ENCODE measurements at places on chromosomes 3 and 15.
A peak's percentile ranks its signal among the peaks of the same experiment; 100 is the strongest.

DNA sequence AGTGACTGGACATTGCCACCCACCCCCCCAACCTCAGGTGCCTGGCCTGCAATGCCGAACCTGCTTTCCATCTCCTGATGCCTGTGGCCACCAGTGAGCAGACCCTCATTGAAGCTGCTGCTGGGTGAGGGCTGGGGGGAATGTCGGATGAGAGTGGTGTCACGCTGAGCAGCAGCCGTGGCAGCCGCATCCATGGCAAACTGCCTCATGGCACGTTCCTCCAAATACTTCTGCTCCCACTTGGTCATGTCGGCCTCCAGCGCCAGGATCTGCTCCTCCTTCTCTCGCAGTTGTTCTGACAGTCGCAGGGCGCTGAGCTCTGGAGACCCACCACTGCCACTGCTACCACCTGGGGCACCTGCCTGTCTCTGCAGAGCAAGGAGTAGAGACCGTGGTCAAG is 14.2 kb downstream of the AMOTL2 start:
- DNase-seq, result no peak

- DNase-seq, result no peak
Observed at GRCh38 chr3:69032142-69032541, 18.7 kb upstream of the EOGT start.

DNA sequence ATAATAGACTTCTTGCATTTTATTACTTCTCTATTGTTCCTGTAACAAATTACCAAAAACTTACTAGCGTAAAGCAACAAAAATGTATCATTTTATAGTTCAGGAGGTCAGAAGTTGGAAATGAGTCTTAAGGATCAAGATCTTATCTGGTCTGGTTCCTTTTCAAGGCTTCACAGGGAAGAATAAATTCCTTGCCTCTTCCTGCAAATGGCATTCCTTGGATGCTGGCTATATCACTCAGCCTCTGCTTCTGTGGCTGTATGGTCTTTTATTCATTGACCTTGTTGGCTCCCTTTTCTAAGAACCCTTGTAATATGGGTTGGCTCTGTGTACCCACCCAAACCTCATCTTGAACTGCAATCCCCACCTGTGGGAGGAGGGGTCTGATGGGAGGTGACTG is 478.4 kb upstream of the THBS1 start:
- DNase-seq, result no peak

- DNase-seq, result no peak
Observed at GRCh38 chr3:78856164-78856563, 911.6 kb downstream of the ROBO1 start.

- no peak for DNase-seq
Observed at GRCh38 chr3:33597257-33597689, 120.8 kb downstream of the CLASP2 start.

GRCh38 chr3:139745831-139746230 is 68.1 kb upstream of the NMNAT3 start:
- DNase-seq, result no peak

DNA sequence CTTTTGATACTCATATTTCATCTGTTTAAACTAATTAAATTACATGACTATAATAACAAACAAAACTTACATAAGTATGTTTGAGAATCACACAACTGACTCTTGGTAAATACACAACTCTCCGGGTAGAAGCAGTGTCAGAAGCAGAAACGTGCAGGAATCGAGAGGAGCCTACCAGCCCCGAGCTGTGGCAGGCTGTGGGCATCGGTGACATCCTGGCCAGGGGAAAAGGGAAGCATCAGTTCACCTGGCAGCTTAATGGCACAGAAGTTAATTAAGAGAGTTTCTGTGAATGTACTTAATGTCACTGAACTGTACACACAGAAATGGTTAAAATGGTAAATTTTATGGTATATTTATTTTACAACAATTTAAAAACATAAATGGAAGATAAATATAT is 90.2 kb downstream of the CRTC3 start:
- DNase-seq, result no peak

GRCh38 chr3:129161860-129162271 is 1.0 kb upstream of the ISY1 start:
- no peak for DNase-seq

DNA sequence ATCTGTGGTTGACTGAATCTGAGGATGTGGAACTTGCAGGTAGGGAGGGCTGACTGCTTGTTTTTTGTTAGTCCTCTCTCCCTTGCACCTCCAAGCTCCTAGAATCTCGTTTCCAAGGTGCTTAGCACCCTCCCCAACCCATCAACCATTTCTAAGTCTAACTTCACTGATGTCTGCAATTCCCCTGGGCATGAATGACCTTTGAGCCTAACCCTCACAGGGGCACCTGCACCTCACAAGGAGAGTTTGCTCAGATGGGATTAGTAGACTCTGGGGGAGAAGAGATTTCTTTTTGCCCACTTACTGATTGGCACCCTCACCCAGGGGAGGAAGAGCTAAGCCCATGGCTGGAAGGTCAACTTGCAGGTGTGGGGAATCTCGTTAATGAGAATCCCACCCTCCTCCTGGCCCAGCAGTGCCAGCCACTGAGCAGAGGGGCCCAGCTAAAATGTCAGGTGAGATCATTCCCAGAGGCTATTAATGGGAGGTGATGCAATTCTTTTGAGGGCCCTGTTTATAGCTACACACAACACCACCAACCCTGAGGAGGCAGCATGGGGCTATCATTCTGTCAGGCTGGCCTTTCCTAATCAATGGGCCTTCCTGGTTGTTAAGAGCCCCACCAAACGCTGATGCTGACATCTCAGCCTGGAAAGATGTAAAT is 81.6 kb upstream of the HERC1 start:
- DNase-seq, result no peak

DNA sequence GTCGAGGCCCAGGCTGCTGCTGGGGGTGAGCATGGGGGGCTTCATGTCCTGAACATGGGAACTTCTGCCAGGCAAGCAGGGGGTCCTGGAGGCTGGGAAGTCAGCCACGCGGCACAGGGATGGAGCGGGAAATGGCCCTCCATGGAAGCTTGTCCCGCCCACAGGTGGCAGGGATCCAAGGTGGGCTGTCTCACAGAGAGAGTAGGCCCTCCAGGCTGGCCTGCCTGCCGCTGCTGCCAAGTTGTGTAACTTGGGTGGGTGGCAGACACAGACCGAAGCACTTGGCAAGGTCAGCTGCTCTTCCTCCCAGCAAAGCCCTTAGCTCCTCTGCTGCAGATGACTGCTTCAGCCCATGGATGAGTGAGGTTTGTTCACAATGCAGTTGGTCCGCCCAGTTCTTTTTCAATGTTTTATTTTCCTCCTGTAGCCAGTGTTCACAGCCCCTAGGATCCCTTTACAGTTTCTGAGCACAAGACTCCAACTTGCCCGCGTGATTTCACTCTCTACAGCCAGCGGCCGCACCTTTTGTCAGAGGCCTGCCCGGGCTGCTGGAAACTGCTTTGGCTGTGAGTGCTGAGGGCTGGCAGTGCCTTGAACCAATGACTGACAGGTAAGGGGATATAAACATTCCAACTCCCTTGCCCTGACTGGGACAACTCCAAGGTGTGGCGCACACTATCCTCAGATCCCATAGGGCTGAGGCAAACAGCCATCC is 26.7 kb downstream of the HCN4 start:
- no peak for DNase-seq

DNA sequence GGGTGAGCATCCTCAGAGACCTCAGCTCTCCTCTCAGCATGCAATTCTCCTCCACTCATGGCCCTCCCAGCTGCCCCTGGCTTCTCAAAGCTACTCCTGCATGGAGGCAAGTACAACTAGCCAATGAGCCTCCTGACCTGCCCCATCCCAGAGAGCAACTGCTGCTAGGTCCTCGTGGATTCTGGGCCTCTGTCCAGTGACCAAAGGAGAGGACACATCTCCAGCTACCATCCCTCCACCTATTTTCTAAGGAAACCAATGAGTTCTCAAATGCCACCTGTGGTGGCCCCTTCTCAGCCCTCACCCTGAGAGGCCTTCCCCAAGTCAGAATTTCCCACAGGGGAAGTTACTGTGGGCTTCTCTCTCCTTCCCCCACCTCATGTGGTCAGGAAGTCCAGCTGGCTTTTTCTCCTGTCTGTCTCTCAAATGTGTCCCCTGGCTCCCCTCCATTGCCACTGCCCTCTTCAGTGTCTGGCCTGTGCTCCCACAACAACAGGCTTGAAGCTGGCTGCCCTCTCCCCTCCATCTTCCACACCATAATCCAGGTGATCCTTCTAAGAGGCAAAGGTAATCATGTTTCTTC is 43.0 kb downstream of the LIPC start:
- DNase-seq, result no peak

DNA sequence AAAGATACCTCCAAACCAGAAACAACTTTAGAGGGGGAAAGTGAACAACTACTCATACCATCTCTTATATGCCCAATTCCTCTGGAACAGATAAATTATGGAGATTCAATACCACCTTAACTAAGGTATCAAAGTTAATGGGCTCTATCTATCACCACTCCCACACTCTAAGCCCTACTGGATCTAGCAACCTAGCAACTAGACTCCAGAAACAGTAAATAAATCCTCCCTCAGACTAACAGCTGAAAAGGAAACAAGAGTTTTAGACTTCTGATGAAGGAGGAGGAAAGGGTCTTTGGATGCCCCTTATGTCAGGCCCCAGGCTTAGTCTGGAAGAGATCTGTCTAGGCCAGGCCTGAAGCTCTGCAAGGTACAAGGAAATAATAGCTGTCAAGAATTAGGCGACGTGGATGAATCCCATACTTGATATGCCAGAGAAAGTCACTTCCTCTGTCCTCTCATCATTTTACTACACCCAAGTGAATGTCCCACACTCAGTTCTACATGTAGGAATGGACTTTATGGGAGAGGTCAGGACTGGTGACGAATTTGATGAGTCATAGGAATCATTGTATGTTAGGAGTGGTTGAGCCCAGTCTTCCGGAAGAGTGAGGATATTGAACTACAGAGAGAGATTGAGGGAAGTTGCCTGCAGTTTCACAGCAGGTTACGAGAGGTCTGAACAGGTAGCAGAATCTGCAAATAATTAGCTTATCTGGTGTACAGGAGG is 113.8 kb downstream of the AKAP13 start:
- DNase-seq, result peak; percentile 55

- DNase-seq, result no peak
Observed at GRCh38 chr15:81031203-81031602, 30.5 kb downstream of the TLNRD1 start.

- no peak for DNase-seq
Observed at GRCh38 chr3:66860771-66861170, 137.3 kb upstream of the KBTBD8 start.

DNA sequence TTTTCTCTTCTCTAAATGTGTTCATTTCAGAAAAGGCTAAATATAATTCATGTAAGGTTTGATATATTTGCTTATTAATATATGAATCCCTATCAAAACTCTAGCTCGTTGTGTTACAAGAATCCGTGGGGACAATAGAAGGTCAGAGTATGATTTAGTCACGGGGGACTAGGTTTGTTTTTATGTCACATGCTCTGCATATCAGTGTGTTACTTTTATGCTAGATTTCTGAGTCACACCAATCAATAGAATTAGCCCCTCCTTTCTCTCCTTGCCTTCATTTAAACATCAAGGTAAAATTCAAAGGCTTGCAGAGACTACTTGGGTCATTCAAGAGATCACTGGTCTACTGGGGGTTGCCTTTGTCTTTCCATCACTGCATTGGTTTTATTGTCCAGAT is 636.1 kb downstream of the NR2F2 start:
- DNase-seq, result no peak

DNA sequence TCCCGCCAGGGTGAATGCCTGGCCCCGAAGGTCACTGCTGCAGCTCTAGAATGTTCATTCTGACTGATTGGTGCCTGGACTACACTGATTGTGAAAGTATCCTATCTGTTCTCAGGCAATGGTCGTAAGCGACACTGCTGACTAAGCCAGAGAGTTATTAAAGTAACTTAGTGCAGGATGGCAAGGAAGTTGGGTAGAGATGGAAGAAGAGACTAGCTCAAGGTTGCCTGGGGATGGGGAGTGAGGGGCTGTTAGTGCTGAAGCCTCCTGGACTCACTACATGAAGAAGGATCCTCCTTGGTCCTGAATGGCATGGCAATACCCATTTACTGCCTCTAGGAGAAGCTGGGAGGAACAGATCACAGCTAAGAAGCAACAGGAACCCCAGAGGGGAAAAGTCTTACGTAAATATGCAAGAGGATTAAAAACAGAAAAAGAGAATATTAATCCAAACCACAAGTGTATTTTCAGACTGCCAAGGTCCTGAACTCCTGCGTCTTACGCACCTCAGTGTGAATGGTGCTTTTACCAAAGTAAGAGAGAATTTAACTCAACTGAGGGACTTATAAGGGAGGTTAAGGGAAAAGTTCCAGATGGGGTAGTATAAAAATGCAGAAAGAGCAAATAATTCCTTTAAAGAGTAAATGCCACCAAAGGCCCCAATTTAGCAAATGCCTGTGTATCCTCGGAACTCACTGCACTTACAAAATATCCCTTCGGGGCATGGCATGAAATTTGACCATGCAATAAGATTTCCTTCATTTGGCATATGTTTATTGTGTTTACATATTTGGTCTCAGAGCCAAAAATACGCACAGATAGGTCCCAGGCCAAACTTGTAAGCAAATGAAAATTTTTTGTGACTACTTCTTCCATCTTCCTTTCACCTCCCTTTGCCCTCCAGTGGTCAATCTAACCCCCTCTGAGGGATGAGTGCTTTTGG is 64.0 kb upstream of the DGKG start:
- no peak for DNase-seq

GRCh38 chr3:127822682-127823425 is 539 bp upstream of the MGLL start:
- DNase-seq, result no peak

- no peak for DNase-seq
Observed at GRCh38 chr3:39025222-39025970, 26.3 kb downstream of the SCN11A start.

DNA sequence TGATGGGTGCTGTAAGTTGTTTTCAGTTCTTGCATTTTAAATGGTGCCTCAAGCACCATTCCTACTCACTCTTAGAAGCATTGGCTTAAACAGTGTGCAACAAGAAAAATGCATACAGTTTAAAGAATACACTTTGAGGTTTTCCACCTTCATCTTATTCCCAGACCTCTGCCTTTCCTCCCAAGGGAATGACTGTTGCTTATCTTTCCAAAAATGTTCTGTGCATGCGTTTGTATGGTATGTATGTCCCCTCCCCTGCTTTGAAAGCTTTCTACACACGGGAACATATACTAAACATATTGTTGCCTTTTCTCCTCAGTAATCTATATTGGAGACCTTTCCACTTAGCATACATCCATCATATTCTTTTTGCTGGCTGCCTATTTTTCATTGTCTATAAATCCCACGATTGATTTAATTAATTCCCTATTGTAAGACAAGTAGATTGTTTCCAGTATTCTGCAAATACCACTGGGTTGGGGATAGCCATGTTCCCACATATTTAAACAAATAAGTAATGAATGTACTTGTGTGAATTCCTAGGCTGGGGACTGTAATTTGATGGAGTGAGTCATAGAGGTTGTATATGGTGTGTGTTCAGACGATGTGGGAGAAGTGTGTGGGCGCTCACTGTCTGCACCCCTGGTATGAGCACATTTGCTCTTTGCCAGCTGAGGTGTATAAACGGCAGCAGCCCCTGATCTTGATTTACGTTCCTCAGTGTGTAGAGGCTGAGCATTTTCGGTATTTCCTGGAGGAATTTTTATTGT is 5.8 kb downstream of the TRAK1 start:
- no peak for DNase-seq
